ENCODE measurements at places on chromosomes 3 and 15.

GRCh38 chr3:81953111-81953510, 191.7 kb upstream of the GBE1 start:
- DNase-seq: no peak

- DNase-seq: no peak
These were observed 631.4 kb upstream of the MDFIC2 start for GRCh38 chr3:70943886-70944285.

GRCh38 chr3:128573707-128574162, 76.9 kb downstream of the RPN1 start:
- DNase-seq: no peak

DNA sequence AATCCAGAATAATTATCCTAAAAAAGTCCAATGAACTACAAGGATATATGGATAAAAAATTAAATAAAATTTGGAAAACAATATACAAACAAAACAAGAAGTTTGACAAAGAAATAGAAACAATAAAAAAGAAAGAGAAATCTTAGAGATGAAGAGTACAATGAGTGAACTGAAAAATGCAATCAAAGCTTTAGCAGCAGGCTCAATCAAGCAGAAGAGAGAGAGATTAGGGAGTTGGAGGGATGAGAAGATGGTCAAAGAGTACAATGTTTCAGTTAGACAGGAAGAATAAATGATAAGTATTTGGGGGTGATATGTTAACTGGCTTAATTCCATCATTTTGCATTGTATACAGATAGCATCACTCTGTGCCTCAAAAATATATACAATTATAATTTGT, 29.9 kb downstream of the POLQ start:
- DNase-seq: no peak

- DNase-seq: no peak
These were observed 71.9 kb upstream of the THSD4 start for GRCh38 chr15:71043373-71043772.

DNA sequence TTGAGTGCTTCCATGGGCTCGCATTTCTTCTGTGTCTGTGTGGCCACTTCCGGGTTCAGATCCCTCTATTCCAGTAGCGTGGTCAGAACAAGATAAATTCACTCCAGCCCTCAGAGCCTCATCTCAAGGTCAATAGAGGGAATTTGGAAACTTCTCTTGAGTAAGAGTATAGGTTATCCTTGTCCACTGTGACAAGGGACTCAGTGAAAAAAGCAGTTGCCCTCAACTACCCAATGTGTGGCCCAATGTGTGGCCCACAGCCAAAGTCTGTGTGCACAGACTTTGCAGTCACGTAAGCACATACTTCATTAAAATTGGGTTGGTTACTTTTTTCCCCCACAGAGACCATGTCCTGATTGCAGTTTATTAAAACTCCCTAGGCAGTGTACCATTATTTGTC, 305.6 kb upstream of the SEMA6D start:
- DNase-seq: no peak

DNA sequence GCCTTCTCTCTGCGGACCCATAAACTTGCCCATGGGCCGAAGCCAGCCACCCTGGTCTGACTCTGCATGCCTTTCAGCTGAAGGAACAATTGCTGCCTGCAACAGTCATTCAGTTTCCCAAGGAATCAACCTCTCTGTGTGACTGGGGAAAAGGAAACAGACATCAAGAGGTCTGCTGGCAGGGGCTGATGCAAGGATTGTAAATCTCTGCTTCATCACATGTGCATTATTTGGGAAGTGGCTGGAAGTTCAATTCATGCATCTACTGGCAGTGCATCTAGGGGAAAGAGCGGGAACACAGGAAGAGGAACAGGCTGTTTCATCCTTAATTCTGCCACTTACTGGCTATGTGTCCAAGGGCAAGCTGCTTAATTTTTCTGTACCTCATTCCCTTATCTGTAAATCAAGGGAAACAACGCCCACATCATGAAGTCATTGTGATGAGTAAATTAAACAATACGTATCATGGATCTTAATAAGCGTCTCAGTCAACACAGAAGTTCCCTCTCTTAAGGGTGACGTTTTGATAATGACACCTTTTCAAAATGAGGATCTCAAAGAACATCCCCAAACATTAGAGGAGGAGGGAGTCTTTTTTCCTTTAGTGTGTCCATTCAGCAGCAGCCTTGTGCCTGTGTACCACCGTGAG, 17.4 kb upstream of the ADPGK start:
- DNase-seq: no peak

DNA sequence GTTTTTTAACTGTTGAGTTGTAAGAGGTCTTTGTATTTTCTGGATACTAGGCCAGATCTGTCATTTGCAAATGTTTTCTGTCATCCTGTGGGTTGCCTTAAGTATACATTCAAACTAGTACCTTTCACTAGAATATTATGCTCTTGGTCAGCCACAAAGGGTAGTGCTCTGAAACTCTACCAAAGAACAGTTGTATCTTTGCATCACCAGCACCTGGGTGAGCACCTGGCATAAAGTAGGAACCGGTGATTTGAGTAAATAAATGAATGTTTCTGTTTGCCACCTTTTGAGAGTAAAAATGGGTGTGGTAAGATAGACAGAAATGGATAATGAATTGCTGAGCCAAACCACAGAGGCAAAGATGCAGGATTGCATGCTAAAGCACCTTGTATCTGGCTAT, 98.7 kb downstream of the SLCO3A1 start:
- DNase-seq: no peak

- DNase-seq: no peak
These were observed 48.4 kb downstream of the SLC2A2 start for GRCh38 chr3:170977949-170978745.

- DNase-seq: no peak
These were observed 18.0 kb downstream of the PLA2G4F start for GRCh38 chr15:42138411-42138810.

GRCh38 chr15:91426412-91426811, 326.4 kb downstream of the SV2B start:
- no peak for DNase-seq

DNA sequence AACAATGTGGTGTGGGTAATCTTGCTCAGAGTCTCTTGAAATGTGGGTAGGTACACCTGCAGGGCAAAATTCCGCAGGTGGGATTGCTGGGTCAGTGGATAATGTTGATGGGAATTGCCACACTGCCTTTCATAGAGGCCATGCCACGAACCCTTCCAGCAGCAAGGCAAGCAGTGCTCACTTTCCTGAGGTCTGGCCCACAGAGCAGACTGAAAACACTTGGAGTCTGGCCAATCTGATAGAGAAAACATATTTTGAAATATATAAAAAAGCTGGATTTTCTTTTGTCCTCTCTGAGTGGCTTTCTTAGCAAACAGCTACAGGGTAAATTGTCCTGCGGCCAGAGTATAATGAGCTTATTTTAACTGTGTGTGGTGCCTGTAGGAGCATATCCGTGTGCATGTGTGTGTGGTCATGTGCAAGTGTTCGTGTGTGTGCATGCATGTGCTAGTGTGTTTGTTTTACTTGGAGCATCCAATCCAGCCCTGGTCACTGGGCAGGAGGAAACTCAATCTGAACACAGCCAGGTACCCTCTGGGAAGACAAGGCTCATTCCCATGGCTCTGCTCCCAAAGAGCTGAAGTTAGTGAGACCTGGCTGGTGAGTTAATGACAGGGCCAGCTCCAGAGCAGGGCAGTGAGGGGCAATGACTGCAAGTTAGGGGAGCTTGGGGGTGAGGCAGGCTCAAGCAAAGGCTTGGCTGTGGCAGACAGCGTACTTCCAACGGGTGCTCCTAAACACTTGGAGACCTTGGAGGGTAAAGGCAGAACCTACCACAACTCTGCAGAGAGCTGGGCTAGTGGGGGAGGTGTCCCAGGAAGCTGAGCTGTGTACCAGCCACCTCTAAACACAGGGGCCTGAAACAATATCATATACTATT, 91.3 kb downstream of the PLXNA1 start:
- no peak for DNase-seq

- no peak for DNase-seq
These were observed 3.3 kb upstream of the WNT5A start for GRCh38 chr3:55490276-55490913.

Data from GM06990 (cell line).